ENCODE measurements at places on chromosomes 16 and 17.

GRCh38 chr16:50267651-50268050, 1.3 kb downstream of the ADCY7 start:
- no peak for DNase-seq

DNA sequence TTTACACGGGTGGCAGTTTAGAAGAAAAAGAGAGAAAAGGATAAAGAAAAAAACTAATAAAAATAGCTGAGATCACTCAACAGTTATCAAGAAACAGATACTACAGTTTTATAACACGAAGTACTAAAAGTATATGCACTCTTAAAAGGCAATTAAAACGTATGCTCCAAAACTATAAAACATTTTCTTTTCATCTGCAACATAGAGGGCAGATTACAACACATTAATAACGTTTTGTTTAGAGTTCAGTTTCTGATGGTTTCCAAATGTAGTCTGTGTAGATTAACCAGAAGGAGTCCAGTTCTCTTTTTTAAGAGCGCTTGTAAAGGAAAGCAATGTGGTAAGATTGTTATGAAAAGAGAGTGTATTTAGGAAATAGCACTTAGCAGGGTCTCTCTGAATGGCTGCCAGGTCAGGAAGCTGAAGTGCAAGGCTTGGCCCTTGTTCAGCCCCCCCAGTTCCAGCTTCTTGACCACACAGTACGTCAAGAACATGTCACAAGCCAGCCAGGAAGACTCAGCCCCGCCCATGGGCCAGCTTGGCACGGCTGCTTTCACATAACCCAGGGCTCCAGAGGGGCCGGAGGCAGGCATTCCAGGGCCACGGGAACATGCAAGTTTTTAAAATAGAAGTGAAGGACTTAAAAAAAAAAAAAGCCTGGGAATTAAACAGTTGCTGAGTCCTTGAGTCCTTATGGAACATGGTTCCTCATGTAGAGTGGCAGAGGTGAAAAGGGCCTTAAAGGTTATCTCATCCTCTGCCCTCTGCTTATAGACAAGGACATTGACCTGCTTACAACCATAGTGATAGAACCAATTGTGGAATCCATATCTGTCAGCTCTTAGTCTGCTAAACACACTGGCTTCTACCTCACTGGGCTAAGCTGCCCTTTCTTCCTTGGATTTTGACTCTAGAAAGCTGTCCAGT, 147.4 kb upstream of the TBX2 start:
- DNase-seq, result no peak

DNA sequence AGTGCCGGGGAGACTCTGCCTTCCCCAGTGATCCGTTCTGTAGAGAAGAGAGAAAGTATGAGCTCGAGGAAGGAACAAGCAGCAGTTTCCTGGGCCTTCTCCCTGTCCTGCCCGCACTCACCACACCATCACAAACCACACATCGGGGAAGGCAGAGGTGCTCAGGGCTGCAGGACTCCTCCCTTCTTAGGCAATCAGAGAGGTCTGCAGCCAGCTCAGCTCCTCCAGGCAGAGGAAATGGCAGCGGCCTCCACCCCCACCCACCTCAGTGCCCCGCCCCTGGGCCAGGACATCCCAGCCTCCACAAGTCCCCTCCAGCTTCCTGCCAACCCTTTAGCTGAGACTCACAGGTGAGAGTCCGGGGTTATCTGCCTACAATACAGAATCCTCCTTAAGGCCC, 2.0 kb downstream of the ZNF319 start:
- DNase-seq, result no peak

GRCh38 chr17:67585077-67585602, 132.6 kb upstream of the NOL11 start:
- no peak for DNase-seq

DNA sequence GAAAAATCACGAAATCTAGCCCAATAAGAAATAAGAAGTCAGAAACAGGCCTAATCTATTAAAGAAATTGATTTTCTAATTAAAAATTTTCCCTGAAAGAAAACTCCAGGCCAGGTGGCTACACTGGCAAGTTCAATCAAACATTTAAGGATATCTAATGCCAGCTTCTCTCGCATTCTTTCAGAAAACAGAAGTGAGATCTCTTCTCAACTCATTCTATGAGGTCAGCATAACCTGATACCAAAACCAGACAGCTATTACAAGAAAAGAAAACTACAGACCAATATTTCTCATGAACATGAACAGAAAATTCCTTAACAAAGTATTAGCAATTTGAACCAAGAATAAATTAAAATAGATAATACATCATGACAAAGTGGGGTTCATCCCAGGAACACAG, 52.4 kb downstream of the AXIN2 start:
- no peak for DNase-seq

Measured in GM10248 (cell line).